Thymus (tissue), 14 donors: ENCODE measurements at places on chromosomes 7 and 10. TPM values are rescaled to one million over a fixed set of nuclear protein-coding genes. Genes with fewer than 3 reads are reported as not detected.

Gene SPDYE6
- not detected for total RNA-seq

GRCh38 chr10:90224791-90225566 lies 523.6 kb downstream of the KIF20B start:
- H3K27me3 ChIP-seq, result no peaks in the 10 kb centered on the region
- no peak overlapping the region for H3K27ac ChIP-seq
- no peak for DNase-seq
- H3K4me3 ChIP-seq, result no peak overlapping the region

DNA sequence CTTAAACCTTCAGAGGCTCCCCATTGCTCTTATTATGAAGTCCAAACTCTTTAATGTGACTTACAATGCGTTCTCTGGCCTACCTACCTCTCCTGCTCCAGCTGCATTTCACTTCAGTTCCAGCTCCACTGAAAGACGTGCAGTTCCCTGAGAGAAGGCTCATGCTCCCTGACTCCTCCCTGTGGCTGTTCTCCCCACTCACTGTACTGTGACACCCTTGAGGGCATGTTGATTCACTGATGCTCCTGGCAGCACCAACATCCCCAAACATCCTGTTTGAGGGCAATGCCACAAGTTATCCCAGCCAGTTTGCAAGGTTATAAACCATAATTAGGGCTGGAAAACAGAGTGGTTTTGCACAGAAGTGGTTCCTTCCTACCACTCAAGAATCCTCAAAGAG lies 111.2 kb downstream of the LSM5 start:
- no peak overlapping the region for H3K4me3 ChIP-seq
- no peak overlapping the region for H3K27ac ChIP-seq
- no peaks in the 10 kb centered on the region for H3K36me3 ChIP-seq
- no peaks in the 10 kb centered on the region for H3K27me3 ChIP-seq

GRCh38 chr10:34029455-34029854 lies 695.0 kb upstream of the NRP1 start:
- no peak for DNase-seq
- no peaks in the 10 kb centered on the region for H3K36me3 ChIP-seq
- no peak overlapping the region for H3K27ac ChIP-seq
- H3K4me3 ChIP-seq, result no peak overlapping the region
- no peaks in the 10 kb centered on the region for H3K27me3 ChIP-seq
- no peaks in the 10 kb centered on the region for H3K4me1 ChIP-seq

Gene RET
- total RNA-seq, result 0.33 TPM
